ENCODE measurements at places on chromosomes 1 and 21.
A peak's percentile ranks its signal among the peaks of the same experiment; 100 is the strongest.

DNA sequence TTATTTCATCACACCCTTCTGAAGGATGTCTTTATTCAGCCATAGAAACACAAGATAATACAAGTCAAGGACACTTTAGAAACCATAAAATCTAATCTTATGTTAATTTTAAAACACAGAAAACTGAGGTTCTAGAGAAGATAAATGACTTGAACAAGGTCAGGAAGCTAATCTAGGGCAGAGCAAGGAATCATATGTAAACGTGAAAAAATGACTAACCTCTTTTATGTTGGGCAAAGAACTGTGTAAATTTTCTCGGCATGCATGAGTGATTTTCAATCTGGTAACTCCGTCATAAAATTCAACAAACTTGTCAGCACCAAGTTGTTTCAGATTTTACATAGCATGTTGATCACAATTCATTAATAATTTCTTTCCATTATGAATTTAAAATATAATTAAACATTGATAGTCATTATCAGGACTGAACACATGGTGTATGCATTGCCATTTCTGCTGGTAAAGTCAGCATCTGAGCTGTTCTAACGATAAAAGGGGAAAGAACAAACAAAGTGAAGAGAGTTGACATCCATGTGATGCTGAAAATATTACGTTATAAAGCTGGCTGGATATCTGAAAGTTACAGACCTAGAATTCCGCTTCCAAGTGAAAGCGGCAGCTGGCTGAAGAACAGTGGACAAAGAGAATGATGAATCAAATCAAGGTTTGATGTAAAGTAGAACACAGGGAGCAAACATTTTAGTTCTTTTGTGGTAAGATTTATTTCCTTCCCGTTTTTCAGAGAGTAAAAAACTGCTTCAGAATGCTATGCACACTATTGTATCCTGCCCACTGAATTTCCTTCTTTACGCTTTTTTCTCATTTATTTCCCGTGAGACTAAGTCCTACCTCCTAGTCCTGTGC, 1037.4 kb upstream of the TMPRSS15 start:
- no peak for DNase-seq

DNA sequence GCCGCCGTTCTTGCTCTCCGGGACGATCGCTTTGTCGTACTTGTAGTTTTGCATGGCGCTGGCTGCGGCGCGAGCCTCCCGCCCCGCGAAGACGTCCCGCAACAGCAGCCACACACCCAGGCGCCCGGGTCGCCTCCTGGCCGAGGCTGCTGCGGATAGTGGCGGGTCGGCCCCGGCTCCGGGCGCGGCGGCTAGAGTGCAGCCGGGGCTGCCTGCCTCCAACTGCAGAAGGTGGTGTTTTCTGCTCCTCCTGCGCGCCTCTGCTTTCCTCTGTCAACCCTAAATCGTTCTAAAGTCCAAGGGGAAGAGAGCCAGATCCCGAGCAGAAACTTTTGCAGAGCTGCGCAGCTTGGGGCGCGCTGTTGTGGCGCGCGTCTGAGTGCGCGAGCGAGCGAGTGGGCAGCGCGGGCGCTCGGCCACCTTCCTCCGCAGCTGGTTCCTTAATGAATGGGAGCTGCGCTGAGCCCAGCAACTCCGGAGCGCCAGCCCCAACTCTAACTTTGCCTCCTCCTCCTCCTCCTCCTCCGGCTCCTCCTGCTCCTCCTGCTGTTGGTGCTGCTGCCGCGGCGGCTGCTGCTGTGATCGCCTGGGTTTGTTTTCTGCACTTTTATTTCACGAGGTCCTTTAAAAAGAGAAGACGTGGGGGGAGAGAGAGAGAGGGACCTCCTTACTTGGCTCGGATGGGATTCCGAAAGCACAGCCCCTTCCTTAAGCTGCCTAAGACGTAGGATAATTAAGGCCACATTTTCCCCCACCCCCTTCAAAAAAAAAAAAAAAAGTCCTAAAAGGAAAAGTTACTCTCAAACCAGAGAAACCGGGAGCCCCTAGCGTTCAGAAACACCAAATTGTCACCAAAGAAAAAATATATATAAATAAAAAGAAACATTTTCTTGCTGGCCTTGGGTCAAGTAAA, at the start of gene PLPP3:
Gene PLPP3, minus strand, starts transcription at position 601 of the 913 bp plus-strand sequence. Its CDS starts 547 bp downstream, at position 54.
- DNase-seq: peak; percentile 73

- peak; percentile 92 for DNase-seq
Observed at GRCh38 chr1:11262171-11263049, at the start of gene MTOR. Gene MTOR, minus strand, starts transcription at chr1:11262551. Its CDS starts 3,142 bp downstream, at chr1:11259409.

GRCh38 chr1:92730476-92730875, 54.4 kb downstream of the EVI5 start:
- DNase-seq: no peak

DNA sequence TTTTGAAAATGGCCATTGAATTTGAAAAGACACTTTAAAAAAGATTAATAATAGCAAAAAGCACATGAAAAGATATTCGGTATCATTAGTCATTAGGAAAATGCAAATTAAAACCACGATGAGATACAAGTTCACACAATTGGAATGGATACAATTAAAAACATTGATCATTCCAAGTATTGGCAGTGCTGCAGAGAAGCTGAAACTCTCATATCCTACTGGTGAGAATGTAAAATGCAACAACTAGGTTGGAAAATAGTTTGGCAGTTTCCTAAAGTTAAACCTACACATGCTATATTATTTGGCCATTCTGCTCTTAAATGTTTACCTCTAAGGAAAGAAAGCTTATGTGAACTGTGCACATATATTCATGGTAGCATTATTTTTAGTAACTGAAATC, 838.7 kb upstream of the PRMT6 start:
- DNase-seq: no peak

DNA sequence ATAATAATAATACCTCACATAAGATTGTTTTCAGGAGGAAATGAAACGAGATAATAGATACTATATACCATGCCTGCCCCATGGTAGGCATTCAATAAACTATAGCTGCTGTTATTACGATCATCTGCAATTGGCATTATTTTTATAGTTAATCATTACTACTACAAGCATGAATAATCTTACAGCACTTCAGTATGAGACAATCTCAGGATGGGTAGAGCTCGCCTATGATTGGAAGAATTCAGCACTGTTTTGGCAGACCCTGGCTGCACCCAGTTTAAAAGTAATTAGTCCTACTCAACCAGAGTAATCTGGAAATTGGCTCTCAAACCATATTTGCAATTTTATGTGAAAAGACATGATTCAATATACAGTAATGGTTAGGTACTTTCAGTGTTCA, 105.0 kb upstream of the DPYD start:
- no peak for DNase-seq

DNA sequence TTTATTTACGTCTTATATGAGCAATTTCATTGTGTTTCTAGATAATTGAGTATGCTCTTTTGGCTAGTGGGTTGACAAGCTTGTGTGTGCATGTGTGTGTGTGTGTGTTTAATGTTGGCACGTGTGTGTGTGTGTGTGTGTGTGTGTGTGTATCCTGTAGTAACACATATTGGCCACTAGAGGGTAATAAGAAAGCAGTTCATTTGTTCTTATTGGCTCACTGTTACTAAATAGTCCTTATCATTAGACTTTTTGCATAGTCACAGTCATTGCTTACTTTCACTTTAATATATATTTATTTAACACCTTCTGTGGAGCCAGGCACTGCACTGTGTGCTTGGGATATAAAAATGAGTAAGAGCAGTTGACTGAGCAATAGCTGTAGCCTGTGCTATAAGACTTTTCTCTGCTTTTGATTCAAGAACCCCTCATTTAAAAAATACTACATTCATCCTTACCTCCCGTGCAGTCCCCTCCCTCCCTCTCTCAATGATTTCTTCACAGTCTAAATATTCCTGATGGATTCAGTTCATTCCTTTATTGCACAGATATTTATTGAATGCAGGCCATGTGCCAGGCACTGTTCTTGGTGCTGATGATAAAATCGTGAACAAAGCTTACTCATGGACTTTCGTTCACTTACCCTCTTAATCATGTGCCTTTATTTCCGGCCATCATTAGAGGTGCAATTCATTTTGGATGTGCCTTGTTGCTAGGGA, 96.7 kb downstream of the DYRK1A start:
- DNase-seq: no peak

DNA sequence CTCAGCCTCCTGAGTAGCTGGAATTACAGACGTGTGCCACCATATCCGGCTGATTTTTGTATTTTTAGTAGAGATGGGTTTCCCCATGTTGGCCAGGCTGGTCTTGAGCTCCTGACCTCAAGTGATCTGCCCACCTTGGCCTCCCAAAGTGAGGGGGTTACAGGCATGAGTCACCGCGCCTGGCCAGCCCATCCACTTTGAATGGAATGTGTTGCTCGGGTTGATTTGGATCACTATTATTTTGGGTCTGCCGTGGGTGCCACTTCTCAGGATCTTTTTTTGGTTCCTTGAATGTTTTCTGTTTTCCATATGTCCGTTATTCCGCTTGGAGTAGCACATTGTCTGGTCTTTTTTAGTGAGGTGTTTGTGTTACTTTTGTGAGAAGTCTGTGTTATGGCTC, 17.0 kb downstream of the PCNT start:
- DNase-seq: no peak

GRCh38 chr21:45502600-45502999, 39.6 kb downstream of the SLC19A1 start:
- DNase-seq: no peak

DNA sequence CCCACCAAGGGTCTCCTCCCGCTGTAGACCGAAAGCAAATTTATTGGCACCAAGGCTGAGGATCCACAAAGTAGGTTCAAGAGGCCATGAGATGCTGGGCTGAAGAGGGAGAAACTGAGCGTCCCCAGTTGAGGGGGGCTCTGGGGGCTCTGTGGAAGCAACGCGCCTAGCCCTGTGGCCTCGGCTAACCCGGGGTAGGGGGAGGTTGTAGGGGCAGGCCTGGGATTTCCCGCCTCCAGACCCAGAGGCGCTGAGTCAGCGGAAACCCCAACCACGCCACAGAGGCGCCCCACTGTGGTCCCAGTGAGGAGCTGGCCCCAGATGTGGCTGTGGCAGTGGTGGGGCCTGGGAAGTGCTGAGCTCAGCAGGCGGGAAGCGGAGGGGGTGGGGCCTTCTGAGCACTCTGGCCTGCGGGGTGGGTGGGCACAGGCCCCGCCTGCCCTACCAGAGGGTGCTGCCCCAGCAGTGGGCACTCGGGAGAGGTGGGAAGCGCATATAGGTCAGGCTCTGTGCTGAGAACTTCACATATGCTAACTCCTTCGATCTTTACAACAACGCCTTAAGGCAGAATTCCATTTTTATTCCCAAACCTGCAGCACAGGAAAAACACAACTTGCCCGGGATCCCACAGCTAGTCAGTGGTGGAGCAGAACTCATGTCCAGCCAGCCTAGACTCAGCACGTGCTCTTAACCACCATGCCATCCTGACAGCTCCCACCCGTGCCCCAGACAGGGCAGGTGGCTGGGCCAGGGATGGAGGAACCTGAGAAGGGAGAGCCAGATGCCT, 1.5 kb upstream of the COL16A1 start:
- peak; percentile 28 for DNase-seq

- DNase-seq: no peak
Observed at GRCh38 chr1:199759268-199759730, 268.2 kb upstream of the NR5A2 start.

GRCh38 chr1:116182019-116182714, 71.0 kb downstream of the MAB21L3 start:
- no peak for DNase-seq

DNA sequence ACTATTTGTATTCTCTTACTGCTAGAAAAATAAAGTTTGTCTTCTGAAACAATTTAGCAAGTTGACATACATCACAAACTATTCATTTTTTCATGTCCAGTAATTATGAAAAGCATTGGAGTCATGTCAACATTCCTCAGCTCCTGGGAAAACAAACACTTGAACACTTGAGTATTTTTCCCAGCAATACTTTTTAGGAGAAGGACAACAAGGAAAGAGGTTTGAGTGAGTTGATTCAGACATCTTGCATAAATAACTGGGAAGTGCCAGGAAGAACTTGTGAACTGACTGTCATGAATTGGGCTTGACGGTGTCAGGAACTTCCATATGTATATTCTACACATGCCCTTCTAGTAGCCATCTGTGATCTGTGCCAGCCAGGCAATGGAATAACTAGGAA, 195.6 kb downstream of the HMCN1 start:
- DNase-seq: no peak

DNA sequence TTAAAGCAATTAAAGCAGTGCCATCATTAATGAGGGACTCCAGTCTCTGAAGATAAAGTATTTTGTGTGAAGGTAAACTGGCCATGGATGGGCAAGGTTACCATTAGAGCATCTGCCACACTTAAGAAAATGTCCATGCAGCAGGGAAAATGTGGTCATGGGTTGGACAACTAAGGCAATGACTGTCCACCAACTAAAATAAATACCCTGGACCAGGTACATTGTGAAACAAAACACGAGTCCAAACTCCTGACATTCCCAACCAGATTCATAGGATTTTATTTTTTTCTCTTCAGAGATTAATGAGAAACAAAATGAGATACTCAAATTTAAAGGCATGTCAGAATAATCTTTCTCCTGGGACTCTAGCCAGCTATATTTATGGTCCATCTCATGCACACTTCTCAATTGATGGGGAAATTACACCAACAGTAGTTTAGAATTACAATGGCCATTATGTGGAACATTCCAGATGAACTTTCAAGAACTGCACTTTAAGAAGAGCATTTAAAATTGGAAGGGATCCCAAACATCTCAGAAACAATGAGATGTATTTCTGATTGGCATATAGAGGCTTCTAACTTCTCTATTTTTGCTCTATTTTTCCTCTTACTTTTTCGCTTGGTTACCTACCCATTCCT, 8.1 kb downstream of the GBP7 start:
- DNase-seq: no peak

DNA sequence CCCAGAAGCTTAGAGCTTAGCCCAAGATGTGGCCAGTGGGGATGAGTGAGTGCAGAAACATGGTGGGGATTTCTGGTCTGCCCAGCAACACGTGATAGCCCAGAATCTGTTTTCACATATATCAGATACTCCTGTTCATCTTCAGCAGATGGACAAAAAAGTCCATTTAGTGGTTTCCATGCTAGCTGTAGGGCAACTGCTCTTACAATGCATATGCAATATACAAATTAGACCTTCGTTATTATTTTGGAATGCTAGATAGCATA, 96.9 kb upstream of the SGIP1 start:
- DNase-seq: no peak

DNA sequence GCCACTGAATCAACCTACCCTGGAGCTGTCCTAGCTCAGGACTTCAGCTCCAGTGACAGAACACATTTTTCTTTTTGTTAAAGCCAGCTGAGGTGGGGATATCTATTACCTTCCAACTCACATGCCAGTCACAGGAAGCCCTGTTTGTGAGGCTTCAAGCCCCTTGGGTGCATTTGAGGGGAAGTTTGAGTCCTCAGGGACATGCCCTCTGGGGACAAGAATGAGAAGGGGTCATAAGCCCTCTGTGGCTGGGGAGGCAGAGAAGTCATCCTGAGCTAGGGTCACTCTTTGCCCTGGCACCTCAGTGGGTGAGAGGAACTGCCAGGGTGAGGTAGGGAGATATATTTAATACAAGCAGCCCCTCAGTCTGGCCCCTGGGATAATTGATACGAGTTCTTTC, 33.5 kb upstream of the CLDN14 start:
- no peak for DNase-seq

GRCh38 chr1:1122078-1122811, 6.4 kb upstream of the C1orf159 start:
- DNase-seq: peak; percentile 88

Measured in endothelial cell (in vitro differentiated cells).